ENCODE measurements at places on chromosomes 4 and X. TPM values are rescaled to one million over a fixed set of nuclear protein-coding genes. Genes with fewer than 3 reads are reported as not detected.

DNA sequence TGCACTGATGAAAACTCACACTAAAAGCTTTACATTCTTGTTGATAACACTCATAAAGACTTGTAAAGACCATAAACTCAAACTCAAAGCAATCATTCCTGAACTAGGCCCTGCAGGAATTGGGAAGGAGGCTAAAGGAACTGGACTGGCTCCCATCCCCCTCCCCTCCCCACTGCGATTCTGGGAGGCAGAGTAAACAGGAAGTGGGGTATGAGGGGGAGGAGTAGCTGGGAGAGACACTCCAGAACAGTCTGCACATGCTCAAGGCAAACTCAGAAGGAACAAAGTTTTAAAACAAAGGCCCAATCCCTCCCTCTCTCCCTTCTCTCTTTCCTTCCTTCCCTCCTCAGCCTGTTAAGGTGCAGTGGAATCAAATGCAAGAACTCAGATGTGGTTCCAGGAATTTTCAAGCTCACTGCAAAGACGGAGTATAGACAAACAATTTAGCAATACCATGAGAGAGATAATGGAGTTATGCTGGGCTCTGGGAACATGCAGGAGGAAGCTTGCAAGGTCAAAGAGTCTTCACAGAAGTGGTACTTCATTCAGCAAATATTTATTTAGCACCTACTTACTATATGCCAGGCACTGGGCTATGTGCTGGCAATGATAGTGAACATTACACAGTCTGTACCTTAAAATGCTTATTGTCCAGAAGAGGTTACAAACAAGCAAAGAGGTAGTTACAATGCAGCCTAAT, 15.9 kb downstream of the MID1IP1 start:
- ATAC-seq: peak; percentile 53

DNA sequence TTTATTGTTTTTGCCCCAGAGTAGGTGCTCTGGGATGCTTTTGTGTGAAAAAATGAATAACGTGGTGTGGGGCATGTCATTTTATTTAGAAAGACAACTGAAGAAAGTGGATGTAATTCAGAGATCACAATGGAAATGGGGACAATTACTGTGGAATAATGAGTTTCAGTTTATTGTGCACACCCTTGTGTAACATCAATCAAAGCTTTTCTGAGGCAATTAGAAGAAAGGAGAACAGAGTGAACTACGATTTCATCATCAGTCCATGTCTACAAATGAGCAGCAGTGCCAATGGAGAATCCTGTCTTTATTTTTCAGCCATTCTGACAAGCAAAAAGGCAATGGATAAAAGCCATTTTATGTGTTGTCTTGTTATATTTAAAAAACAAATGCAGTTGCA, 339.2 kb downstream of the TMA16 start:
- ATAC-seq: no peak

Gene SPANXA2
- not detected for total RNA-seq

Gene CSAG2
- total RNA-seq: not detected

DNA sequence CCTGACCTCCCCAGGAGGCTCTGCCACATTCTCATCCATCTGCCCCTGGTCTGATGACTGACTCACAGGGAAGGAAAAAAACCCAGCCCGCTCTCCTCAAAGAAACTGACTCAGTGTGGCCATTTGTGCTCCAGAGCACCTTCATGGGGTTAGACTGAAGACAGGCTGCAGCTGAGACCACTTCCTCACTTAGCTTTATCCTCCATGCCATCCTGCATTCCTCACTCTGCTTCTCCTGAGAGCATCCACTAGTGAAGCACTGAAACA, 35.9 kb upstream of the HPSE start:
- ATAC-seq: no peak

Gene KIF4A
- total RNA-seq: 30.3 TPM

- ATAC-seq: no peak
Observed at GRCh38 chrX:47593522-47593921, 11.3 kb downstream of the TIMP1 start.

Gene CLDN22
- not detected for total RNA-seq

GRCh38 chrX:2474963-2475726, 25.6 kb downstream of the DHRSX start:
- no peak for ATAC-seq

Gene MUC7
- not detected for total RNA-seq

Gene SLC7A11
- 5.7 TPM for total RNA-seq

DNA sequence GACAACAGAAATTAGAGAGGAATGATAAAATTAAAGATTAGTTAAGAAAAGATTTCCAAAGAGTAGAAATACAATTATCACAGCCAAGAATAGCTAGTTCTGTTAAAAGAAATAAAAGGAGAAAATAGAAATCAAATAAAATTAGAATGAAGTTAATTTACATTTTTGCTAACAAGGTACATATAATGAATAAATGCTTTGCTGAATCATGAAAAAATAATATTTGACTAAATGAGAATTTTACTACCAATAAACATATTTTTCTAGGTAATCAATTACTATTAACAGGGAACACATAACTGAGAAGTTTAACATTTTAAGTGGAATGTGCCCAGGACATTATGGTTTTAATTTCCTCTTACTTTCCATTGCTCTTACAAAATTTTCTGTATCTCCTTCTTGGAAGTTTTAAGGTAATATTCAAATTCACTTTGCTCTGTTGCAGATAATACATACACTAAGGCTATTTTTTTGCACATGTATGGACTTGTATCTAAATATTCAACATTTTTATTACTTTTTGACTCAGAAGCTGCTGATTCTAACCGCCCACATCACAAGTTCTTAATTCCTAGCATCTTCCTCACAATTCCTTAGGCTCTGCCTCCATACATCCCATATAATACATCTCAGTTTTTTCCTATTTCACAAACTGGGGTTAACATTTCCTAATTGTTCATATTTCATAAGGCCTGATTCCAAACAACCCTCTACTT, 870.7 kb upstream of the INTU start:
- ATAC-seq: no peak

Gene NKAP
- total RNA-seq: 10.1 TPM

DNA sequence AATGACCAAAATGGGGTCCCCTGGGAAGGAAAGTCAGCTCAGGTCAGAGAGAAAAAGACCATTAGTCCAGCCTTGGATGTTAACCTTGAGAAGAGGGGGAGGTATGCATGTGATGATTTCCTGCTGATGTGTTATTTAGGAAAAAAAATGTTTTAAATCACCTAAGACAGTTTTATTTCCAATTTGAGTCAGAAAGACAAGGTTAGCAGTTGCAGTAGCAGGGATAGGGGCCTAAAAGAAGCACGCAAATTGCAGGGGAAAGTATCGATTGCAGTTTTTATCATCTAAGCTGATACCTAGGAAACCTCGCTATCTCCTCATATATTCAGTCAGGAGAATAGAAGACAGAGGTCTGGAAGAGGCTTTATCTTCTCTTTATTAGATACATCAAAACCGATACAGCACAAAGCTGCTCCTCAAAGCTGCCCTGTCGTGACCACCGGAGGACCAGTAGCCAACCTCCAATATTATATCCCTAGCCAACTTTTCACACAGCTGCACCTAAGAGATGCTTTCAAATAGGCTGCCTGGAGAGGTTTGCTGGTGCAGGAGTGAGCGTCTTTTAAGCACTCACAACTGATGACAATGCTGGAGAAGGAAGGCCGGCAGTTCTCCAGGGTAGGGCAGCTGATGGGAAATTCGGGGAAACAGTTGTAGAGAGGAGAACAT, 289.4 kb downstream of the INPP4B start:
- ATAC-seq: peak; percentile 62

Gene PLXNB3
- 7.9 TPM for total RNA-seq

- no peak for ATAC-seq
Observed at GRCh38 chr4:149095811-149096210, 653.6 kb upstream of the NR3C2 start.

GRCh38 chr4:90234916-90235547, 107.8 kb downstream of the CCSER1 start:
- ATAC-seq: no peak

Gene CCKAR
- total RNA-seq: not detected

All from activated T-helper 17 cell treated with anti-CD3 and anti-CD28 coated beads, Interleukin-2, amount 50 U/mL, for 72 hours (primary cell).